Stimulated activated CD8-positive, alpha-beta memory T cell treated with anti-CD3 and anti-CD28 coated beads, Interleukin-15, amount 100 ng/mL, for 24 hours (primary cell): ENCODE measurements at places on chromosomes 11 and 22.
A peak's percentile ranks its signal among the peaks of the same experiment; 100 is the strongest.

- no peak for DNase-seq
Observed at GRCh38 chr11:6418557-6419008, 311 bp downstream of the APBB1 start.

GRCh38 chr22:50342651-50343540 lies at the start of gene PPP6R2:
Gene PPP6R2, plus strand, starts transcription at chr22:50343327. Its CDS starts 50,582 bp downstream, at chr22:50393909.
- peak; percentile 93 for DNase-seq

DNA sequence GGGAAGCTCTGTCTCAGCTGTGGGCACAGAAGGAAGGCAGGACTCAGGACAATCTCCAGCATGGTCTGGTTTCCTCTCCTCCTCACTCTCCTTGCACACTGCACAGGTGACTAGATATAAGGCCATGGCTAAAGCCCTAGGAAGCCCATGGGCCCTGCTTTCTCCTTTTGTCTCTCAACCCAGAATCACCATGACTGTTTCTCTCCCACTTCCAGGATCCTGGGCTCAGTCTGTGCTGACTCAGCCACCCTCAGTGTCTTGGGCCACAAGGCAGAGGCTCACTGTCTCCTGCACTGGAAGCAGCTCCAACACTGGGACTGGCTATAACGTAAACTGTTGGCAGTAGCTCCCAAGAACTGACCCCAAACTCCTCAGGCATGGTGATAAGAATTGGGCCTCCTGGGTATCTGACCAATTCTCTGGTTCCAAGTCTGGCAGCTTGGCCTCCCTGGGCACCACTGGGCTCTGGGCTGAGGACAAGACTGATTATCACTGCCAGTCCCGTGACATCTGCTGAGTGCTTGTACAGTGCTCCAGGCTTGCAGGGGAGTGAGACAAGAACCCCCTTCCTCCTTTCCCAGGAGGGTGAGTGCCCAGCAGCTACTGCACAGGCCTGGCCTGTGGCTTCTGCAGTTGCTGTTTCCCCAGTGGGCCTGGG lies 104.0 kb upstream of the TOP3B start:
- no peak for DNase-seq

DNA sequence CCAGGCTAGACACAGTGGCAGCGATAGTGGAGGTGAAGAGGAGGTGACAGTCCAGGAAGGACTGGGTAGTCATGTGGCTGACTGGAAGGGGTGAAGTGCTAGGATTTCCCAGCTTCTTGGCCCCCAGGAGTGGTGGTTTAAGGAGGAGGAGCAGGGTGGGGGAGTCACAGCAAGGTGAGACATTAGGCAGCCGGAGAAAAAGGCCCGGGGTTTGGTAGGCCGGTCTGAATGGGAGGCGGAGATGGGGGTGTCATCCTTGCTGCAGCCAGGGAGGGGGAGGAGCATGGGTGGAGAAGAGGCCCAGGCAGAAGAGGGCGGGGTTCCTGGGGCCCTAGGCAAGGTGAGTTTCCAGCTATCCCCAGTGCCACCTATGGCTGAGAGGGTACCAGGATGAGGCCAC lies 6.1 kb downstream of the SIPA1 start:
- no peak for DNase-seq

- DNase-seq, result no peak
Observed at GRCh38 chr11:94184362-94184761, 55.7 kb downstream of the PANX1 start.

DNA sequence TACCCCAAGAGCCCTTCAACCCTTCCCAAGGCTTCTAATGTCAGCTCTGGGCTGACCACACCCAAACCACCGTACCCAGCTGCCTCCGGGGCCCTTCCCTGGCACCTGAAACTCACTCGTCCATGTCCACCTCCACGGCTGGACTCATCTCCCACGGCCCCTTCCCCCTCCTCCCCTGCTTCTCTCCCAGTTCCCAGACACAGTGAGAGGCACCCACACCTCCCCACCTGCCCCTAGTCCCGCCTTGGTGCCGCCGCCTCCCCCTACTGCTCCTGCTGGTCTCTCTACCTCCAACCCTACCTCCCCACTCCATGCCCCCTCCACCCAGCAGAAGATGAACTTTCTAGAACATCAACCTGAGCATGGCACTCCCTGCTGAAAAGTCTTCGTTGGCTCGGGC lies 39.5 kb downstream of the ELFN2 start:
- no peak for DNase-seq

DNA sequence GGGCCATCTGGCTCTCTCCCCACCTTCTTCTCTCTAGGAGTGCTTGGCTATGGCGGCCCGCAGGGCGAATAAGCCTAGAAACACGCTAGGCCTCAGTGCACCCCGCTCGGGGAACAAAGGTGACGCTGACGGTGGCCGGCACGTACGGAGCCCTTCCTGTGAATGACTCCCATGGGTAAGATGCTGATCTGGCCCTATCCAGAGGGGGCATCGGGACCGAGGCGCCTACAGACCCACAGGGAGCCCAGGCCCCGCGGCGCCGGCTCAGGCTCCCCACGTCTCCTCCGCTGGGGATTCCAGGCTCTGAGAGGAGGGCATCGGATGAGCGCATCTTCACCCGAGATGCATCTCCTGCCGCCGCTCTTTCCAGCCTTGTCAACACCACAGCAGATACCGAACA lies 31.4 kb upstream of the TESMIN start:
- no peak for DNase-seq

- DNase-seq, result no peak
Observed at GRCh38 chr22:44364751-44365130, 52.0 kb upstream of the SHISAL1 start.

- no peak for DNase-seq
Observed at GRCh38 chr11:763073-763463, 14.2 kb downstream of the GATD1 start.

GRCh38 chr11:65416841-65417701 lies 5.5 kb upstream of the NEAT1 start:
- DNase-seq, result no peak

- DNase-seq, result no peak
Observed at GRCh38 chr22:33898121-33898520, 22.2 kb downstream of the LARGE1 start.

GRCh38 chr22:30094804-30095203 lies 14.5 kb downstream of the HORMAD2 start:
- no peak for DNase-seq

DNA sequence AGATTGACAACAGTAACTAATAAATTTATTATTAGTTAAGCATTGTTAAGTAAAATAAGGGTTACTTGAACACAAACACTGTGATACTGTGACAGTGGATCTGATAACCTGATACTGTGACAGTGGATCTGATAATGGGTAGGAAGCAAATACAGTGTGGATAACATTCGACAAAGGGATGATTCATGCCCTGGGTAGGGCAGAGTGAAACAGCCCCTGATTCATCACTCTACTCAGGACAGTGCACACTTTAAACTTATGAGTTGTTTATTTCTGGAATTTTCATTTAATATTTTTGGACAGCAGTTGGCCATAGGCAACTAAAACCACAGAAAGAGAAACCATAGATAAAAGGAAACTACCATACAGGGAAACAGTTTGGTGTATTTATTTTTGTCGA lies 60.8 kb upstream of the CTSC start:
- no peak for DNase-seq

DNA sequence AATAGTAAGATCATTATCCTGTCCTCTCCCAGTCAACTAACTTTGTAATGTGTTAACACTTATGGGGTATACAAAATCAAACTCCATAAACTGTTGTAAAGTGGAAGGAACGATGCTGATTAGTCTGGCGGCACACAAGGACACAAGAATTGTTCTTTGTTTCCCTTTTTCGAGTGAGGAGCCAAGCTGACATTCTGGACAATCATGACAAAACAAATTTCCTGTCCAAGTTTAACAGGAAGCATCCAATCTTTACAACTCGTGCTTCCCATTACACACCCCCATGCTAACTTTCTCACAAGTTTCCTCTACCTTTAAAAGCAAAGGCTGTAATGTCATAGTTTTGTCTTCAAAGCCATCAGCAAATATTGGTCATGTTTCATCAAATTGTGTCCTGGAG lies 20.4 kb upstream of the LDLRAD3 start:
- no peak for DNase-seq

- peak; percentile 9 for DNase-seq
Observed at GRCh38 chr11:32809313-32809712, 14.9 kb upstream of the CCDC73 start.

GRCh38 chr11:8997451-8997850 lies 6.3 kb downstream of the NRIP3 start:
- DNase-seq, result no peak

- no peak for DNase-seq
Observed at GRCh38 chr22:48264586-48264985, 1502.1 kb downstream of the TBC1D22A start.

GRCh38 chr11:26859416-26859815 lies 134.5 kb upstream of the FIBIN start:
- DNase-seq, result no peak

DNA sequence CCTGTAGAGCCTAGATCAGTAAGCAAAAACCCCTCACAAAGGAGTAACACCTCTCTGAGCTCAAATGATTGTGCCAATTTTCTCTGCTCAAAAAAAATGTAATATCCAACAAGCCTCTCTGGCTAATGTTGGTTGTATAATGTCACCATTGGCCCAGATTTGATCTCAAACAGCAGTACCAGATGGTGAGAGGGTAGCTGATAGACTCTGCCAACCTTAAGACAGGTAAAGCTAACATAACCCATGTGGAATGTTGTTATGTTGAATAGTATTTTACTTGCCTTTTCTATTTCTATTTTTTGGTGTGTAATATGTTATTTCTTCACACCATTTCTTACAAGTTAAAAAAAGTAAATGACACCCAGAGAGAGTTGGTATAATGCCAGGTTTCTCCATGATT lies 166.7 kb upstream of the GUCY1A2 start:
- DNase-seq, result no peak

DNA sequence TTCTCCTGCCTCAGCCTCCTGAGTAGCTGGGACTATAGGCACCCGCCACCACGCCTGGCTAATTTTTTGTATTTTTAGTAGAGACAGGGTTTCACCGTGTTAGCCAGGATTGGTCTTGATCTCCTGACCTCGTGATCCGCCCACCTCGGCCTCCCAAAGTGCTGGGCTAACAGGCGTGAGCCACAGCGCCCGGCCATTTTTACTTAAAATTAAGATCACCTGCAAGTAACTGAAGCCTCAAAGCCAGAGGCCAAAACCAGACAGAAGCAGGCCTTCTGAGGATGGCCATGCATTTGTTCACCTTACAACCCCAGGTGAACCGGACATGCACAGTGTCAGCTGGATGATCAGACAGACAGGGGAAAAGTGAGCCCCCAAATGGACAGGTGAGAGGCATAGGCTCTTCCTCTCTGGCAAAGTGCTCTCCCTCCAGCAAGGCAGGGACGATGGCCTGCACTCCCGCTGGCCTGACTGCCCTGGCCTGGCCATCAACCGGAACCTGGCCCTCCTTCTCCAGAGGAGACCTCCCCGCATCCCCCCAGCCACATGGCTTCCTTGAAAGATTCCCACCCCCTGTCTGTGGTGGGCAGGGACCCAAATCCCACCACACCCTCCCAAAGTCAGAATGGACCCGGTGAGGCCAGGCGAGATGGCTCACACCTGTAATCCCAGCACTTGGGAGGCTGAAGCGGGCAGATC lies 25.9 kb downstream of the APOBEC3H start:
- DNase-seq, result no peak

GRCh38 chr22:36936362-36937116 lies 23.1 kb downstream of the CSF2RB start:
- no peak for DNase-seq

GRCh38 chr11:68914761-68915160 lies 11.1 kb downstream of the IGHMBP2 start:
- DNase-seq, result no peak

- DNase-seq, result no peak
Observed at GRCh38 chr11:95821640-95822039, 31.3 kb downstream of the CEP57 start.

DNA sequence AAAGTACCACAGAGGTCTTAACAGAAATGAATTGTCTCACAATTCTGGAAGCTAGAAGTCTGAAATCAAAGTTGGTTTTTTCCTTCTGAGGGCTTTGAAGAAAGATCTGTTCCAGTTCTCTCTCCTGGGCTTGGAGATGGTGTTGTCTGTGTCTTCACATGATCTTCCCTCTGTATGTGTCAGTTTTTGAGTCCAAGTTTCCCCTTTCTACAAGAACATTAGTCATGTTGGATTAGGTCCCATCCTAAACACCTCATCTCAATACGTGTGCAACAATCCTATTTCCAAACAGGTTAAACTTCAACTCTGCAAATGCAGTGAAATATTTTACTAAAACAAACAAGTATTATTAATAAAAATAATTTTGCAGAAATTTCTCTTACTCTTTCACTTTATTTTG lies 3.1 kb upstream of the PTS start:
- DNase-seq, result no peak

- DNase-seq, result no peak
Observed at GRCh38 chr11:25790396-25790795, 541.5 kb upstream of the ANO3 start.

DNA sequence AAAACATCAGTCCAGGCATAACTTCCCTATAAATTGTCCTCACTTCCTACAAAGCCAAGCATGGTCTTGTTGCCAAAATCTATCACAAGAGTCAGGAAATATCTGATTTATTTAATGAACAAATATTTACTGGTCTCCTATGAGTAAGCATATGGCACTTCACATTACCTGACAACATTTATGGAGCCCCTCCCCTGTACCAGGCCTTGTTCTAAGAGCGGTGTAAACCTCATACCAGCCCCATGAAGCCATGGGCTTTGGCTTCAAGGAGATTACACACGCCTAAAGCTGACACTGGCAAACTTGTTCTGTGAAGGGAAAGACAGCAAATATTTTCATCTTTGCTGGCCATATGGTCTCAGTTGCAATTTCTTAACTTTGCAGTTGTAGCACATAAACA lies 43.0 kb upstream of the EIF3D start:
- no peak for DNase-seq

DNA sequence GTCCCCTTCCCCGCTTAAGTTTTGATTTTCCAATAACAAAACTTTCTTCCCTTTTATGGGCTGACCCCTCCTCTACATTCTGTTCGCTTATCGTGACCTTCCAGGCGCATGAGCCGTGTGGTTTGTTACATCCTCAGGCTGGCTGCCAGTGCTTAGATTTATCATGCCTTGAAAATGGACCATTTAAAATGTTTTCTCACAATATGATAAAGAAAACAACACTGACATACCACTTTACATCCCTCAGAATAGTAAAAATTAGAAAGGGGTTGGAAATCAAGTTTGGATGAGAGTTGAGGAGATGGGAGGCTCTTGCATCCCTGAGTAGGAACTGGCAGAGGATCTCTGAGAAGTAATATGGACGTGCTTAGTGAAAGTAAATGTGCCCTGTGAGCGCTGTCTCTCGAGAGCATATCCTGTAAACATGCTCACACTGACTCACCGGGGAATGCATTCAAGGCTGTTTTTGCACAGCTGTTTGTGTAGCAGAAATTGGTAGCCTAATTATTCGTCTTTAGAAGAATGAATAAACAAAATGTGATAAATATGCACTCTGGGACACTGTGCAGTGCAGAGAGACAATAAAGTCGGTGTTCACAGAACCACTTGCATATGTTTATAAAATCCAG lies 17.1 kb upstream of the TOLLIP start:
- no peak for DNase-seq

- no peak for DNase-seq
Observed at GRCh38 chr11:96085319-96085930, 161.5 kb upstream of the MTMR2 start.

- no peak for DNase-seq
Observed at GRCh38 chr11:98365190-98365589, 655.6 kb upstream of the CNTN5 start.
